ENCODE measurements at places on chromosomes 6 and 20.
A peak's percentile ranks its signal among the peaks of the same experiment; 100 is the strongest.

DNA sequence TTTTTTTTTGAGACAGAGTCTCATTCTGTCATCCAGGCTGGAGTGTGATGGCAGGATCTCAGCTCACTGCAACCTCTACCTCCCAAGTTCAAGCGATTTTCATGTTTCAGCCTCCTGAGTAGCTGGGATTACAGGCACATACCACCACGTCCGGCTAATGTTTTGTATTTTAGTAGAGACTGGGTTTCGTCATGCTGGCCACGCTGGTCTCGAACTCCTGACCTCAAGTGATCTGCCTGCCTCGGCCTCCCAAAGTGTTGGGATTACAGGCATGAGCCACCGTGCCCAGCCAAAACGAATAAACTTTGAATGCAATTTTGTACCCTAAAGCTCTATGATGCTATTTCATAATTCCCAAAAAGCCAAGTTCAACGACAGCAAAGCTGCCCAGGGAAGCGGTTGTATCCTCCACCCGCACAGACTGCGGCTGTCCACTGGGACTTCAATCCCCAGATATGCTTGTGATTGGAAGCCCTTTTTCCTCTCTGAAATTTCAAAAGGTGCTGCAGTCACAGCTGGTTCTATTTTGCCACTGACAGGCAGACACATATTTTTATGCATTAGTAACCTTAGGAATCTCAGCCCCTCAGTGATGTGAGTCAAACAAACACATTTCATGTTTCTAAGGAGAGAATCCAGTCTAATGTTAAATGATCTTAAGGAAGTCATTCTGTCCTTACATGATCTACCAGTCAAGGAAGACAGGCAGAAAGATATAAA, 8.7 kb upstream of the RAMACL start:
- no peak for DNase-seq

DNA sequence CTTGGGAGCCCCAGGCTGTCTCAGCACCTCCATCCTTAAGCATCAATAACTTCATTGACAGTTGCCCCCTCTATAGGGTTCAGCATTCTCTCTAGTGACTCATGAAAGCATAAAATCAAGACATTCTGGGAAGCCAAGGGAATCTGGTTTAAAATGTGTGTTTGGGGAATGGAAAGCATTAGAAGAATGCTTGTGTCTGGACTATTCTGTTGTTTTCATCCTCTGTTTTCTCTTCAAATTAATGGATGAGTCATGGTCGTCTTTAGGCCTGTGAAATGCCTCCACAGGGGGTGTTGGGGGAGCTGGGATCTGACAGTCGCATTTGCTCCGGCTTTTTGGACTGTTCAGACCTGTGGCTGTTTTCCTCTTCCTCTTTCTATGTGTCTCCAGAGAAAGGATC, 279.7 kb downstream of the CDC5L start:
- no peak for DNase-seq

DNA sequence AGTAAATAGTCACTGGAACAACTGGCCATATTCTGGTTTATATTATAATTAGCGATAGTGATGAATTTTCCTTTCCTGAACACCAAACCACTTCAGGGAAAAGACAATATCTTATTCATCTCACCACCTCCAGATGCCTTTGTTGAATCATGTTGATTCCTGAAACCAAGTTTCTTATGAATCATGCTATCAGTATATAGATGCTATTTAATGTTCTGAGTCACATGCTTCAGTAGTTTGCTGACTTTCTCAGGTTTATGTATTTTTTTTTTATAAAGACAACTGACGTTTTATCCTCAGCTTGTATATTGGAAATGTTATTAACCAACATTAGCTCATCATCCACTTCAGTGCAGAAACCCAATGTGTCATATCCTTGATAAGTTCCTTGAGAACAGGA, 710.2 kb upstream of the POU3F2 start:
- no peak for DNase-seq

DNA sequence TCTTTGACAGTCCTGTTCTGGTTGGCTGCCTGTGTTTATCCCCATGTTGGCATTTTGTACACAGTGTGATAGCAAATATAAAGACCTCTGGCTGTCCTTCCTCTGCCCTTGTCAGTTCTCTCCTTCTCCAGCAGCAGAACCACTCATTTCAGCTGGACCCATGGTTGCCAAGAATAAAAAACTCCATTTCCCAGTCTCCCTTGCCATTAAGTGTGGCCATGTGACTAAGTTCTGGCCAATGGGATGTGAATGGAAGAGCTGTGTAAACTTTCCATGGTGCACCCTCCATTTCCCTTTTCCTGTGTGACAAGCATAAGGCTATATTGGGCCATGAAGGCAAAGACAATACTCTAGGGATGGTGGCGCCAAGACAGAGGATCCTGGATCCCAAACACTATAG, 78.4 kb upstream of the TBC1D7 start:
- DNase-seq = no peak

DNA sequence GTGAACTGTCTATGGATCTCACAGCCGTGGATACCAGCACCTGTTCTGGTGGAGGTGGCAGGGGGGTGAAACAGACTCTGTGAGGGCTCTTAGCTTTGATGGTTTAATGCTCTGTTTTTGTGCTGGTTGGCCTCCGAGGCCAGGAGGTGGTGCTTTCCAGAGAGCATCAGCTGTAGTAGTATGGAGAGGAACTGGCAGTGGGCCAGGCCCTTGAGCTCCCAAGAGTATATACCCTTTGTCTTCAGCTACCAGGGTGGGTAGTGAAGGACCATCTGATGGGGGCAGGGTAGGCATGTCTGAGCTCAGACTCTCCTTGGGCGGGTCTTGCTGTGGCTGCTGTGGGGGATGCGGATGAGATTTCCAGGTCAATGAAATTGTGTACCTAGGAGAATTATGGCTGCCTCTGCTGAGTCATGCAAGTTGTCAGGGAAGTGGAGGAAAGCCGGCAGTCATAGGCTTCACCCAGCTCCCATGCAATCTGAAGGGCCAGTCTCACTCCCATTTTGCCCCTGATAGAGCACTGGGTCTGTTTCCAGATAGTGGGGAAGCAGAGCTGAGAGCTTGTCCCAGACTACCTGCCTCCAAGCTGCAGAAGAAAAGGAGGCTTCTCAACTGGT, 102.7 kb upstream of the AHI1 start:
- no peak for DNase-seq

GRCh38 chr6:144285548-144285797, 338 bp downstream of the UTRN start:
- peak; percentile 22 for DNase-seq

DNA sequence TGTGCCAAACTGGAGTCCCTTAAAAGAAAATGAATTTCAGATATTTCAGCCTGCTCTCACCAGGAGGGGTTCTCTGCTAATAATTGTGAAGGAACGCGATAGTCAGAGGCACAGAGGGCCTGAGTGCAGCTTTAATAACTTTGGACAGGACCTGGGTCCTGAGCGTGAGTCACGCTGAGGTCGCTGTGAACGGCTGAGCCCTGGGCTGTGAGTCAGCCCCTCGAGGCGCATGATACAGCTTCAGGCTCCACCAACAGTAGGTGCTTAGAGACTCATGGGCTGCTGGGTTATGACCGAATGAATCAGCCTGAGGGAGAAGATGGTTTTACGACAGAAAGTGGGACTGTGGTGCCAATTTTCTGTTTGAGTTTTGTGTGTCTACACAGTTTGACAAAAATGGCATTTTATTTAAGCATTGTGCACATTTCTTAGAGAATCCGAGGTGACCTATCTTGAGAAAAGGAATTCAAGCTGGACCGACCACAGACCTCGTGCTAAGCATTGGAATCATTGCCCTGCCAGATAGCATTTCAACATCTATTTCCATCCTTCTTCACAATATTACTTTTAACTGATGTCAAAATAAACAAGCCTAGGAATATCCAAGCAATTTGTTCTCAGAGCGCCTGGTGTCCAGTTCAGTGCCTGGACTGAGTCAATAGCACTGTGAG, 183.0 kb downstream of the THBS2 start:
- no peak for DNase-seq

DNA sequence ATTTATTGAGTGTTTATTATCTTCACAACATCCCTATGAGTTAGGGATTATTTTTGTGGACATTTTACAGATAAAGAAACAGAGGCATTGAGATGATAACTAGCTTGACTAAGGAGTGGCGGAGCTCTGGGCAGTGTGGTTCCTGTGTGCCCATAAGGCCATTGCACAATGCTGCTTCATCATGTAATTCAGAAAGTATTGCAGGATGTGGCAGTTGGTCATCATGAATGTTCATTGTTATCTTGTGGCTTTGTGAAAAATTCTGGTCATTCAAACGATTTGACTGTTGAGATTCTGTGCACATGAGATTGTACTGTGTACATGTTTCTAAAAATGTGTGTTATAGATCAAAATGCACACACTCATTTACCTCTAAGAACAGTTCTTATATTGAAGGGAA, 150.8 kb downstream of the ESR1 start:
- no peak for DNase-seq

GRCh38 chr6:159093609-159094443, 49.0 kb upstream of the TAGAP start:
- no peak for DNase-seq

DNA sequence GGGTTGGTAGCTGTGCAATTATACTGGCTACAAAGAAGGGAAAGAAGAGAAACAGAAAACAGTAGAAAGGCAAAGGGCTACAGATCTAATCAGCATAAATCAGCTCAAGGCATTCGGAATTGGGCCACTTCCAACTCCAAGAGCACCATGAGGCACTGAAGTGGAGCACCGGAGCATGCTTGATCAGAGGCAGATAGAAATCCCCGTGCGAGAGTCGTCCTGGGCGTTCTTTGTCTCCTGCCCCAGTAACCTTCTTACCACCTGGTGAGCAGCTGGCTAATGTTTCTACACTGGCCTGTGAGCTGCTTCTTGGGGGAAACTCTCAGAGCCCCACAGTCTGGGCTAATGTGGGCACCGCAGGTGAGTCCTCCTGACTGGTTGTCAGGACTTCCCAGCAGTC, 16.7 kb downstream of the NEDD9 start:
- no peak for DNase-seq

- no peak for DNase-seq
Observed at GRCh38 chr20:5353624-5354496, 37.1 kb upstream of the PROKR2 start.

- no peak for DNase-seq
Observed at GRCh38 chr20:56447227-56447626, 21.2 kb upstream of the RTF2 start.

DNA sequence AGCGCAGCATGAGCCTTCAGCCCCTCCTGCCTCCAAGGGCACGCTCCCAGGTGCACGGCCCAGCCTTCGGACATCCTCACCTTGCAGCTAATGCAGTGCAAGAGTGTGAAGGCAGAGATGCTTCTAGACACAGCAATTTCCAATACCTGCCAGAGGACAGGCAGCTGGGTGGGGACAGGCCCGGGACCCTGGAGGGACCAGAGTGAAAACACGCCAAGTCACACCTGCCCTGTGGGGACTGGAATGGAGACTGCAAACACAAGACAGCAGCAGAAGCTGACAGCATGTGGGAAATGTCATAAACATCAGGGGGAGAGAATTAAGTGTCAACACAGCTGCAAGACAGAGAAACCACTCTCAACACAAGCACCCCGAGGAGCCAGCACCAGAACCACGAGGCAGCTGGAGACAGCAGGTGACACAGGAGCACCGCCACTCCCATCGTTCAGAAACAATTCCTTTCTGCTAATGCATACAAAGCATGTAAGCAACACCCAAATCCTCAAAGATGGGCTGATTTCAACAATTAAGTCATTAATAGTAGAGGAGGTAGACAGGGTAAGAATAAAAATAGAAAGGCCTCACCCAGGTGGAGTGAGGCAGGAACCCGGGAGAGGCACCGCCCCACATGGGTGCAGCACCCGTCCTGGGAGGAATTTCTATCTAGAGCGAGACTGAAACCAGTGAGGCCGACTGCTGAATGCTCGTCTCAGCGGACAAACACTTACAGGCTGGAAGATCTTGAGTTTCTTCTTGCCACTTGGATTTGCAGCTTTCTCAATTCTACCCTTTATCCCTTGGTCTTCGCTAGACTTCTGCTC, 17.1 kb downstream of the DIDO1 start:
- no peak for DNase-seq

GRCh38 chr6:2426561-2427340, 181.3 kb upstream of the GMDS start:
- no peak for DNase-seq

GRCh38 chr6:116648156-116648555, 20.4 kb downstream of the ZUP1 start:
- peak; percentile 34 for DNase-seq

GRCh38 chr6:158938220-158938619, 61.8 kb downstream of the RSPH3 start:
- DNase-seq = no peak

DNA sequence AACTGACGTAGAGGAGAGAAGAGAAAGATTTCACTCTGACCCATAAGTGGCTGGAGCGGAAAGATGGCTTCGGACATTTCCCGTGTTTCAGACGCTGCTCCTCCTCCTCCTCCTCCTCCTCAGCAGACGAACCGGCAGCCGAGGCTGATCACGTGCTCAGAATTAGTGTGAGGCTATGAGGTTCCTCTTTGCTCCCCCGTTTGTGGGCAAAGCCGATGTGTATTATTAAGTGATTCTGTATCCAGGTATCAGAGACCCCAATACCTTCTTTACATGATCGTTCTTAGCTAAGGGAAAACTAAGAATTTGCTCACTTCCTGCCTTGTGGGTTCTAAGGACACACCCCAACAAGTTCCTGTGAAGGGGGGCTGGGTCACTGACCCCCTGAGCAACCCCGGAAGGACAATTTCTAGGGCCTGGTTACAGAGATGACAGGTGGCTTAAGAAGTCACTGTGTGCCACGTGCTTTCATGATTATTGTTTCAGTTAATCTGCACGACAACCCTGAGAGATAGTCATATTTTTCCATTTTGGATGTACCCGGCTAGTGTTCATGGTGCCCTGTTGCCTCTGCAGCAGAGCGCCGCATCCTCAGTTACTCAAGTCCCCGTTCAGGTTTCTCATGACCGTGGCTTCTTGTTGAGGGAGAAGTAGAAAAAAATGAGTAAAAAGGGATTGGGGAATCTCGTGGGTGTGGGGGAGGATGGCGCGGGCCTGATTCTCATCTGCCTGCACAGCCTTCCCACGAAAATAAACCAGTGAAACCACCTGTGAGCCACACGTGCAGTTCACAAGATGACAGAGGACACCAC, 671.8 kb downstream of the QKI start:
- no peak for DNase-seq

GRCh38 chr20:63972312-63973159, 2.8 kb upstream of the ZNF512B start:
- DNase-seq = no peak

DNA sequence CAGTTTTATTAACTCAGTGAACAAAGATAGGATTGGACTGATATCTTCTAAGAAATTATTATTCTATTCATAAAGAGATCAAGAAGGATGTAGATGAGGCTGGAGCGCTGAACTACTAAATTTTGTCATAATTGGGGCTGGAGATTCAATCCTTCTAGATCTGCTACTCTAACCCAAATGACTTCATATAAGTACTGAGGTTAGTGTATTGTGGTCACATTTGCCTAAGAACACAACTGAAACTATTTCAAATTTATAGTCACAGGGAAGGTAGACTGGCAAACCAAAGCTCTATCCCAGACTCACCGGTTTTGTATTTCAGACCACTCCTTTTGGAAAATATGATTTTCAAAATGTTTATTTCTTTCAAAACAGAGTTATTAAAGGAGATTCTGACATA, 96.7 kb downstream of the BMP5 start:
- DNase-seq = no peak
